SK-N-SH (cell line): ENCODE measurements at places on chromosomes 13 and 19.
A peak's percentile ranks its signal among the peaks of the same experiment; 100 is the strongest.

GRCh38 chr19:17775245-17775927, 19.6 kb upstream of the B3GNT3 start:
- peak; percentile 76 for DNase-seq

DNA sequence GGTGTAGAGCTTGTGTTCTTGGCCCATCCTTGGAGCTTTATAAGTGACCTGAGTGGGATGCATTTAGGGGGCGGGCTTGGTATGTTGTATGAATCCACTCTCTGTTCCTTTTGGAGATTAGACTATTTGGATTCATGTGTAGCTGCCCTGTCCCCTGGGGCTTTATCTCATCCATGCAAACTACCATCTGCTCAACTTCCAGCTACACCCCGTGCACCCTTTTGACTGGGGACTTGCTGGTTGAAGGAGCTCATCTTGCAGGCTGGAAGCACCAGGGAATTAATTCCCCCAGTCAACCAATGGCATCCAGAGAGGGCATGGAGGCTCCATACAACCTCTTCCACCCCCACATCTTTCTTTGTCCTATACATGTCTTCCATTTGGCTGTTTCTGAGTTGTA, 6.1 kb downstream of the CLEC4M start:
- no peak for DNase-seq

GRCh38 chr13:21548577-21548976, 55.4 kb downstream of the MICU2 start:
- no peak for DNase-seq

DNA sequence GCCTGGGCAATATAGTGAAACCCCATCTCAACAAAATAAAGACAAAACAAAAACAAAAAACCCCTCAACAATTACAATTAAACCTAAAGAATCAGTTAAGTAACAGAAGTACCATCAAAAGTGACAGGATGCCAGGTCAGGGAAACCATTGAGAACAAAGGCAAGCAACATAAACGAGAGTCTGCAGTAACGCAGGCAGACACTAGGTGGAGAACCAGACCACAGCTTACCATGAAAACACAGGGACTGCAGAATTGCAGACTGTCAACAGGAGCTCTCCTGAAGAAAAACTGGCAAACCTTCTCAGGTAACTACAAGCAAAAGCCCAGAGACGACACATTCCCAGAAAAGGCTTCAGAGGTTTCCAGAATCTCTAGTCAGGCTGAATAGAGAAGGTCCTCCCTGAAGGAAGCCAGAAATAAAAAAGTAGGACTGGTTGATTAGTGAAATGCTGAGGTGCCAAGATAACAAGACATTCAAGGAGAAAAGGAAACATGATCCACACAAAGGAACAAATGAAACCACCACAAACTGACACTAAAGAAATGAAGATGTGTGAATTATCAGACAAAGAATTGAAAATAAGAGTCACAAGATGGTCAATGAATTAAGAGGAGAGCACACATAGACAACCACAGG, 2.2 kb upstream of the ZNF665 start:
- peak; percentile 66 for DNase-seq
